Cardiac muscle cell (in vitro differentiated cells and primary cell): ENCODE measurements at places on chromosomes 5 and 9.

- DNase-seq = no peak
These were observed 33.7 kb upstream of the ADRB2 start for GRCh38 chr5:148792744-148793143.

- DNase-seq = no peak
These were observed 7.5 kb downstream of the PLPP7 start for GRCh38 chr9:131296906-131297500.

- DNase-seq = peak; percentile 15
These were observed 6.9 kb downstream of the FGD3 start for GRCh38 chr9:92954049-92954861.

DNA sequence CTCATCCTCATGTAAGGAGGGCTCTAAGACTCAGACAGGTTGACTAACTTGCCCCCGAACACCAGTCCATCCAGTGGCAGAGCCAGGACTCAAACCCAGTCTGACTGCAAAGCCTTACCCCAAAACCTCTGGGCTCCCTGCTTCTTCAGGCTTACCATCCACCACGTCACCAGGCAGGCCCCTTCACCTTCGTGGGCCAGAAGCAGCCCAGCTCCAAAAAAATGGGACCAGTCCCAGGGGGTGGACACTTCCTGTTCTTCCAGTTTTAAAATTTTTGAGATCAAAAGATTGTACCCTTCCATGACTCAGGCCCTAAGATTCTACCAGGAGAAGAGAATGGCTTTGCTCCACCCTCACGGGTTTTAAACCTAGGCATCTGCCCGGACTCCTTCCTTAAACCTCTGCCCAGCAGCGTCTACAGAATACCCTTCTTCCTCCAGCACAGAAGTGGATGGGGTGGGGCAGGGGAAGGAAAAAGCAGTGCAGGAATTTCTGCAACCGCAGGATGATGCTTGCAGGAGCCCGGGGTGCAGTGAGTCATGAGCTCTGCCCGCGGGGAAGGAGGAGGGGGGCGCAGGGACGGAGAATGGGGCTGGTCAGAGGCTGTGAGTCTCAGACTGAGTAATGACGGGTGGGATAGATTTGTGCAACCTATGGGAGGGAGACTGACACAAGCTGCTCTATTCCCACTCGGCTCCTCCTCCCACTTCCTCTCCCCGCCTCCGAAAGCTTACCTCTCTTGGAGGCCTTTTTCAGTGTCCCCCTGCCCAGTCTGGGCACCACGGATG lies 50.4 kb upstream of the STXBP1 start:
- DNase-seq = peak; percentile 98

DNA sequence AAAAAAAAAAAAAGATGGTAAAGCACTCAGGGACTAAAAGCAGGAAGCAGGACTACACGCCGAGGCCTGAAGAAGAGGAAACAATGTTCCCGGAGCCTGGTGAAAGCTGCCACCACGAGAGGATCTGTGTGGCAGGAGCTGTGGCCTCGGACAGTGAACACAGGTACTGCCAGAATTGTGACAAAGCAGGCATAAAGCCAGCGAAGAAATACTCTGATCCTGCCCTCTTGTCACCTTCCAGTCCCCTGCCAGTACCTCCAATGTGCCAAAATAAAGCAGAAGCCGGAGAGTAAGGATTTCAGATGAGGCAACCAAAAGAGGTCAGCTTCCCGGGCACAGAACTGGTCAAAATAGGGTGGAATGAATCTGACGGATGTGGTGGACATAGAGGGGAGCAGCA lies 211.5 kb upstream of the TARS1 start:
- DNase-seq = no peak

DNA sequence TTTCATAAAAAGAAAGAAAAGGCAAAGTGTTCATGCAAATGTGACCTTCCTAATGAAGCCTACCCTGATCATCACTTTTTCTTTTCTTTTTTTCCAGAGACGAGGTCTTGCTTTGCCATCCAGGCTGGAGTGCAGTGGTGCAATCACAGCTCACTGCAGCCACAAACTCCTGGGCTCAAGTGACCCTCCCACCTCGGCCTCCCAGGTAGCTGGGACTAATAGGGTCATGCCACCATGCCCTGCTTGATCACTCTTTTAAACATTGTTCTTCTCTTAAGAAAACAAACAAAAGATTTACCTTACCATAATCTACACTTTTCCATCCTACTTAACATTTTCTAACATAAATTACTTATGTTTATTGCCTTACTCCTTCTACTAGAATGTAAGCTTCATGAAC lies 8.5 kb upstream of the GOLGA1 start:
- no peak for DNase-seq

DNA sequence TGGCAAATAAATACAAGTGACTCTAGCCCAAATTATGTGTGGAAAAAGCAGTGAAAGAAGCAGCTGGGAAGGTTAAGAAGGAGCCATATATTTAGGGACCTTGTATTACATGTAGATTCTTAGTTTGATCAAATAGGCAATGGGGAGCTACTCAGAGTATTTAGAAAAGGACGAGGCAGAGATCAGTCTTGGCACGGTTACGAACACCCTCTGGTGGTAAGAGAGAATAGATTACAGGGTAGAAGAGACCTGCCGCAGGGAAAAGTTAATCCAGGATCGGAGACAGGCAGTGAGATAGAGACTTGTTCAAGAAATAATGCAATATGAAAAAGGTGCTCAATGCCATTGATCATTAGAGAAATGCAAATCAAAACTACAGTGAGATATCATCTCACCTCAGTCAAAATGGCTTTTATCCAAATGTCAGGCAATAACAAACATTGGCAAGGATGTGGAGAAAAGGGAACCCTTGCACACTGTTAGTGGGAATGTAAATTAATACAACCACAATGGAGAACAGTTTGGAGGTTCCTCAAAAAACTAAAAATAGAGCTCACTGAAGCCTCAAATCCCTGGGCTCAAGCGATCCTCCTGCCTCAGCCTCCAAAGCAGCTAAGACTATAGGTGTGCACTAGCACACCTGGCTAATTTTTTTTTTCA lies 12.0 kb downstream of the INIP start:
- DNase-seq = peak; percentile 54

- peak; percentile 16 for DNase-seq
These were observed 951.1 kb upstream of the DMAC1 start for GRCh38 chr9:8750639-8751051.

GRCh38 chr5:90866333-90866732 lies 307.7 kb downstream of the ADGRV1 start:
- DNase-seq = peak; percentile 51

GRCh38 chr9:34430843-34431437 lies 27.4 kb downstream of the FAM219A start:
- DNase-seq = peak; percentile 88

GRCh38 chr9:82789155-82789824 lies 273.7 kb downstream of the RASEF start:
- no peak for DNase-seq

- DNase-seq = no peak
These were observed 382.6 kb downstream of the DTWD2 start for GRCh38 chr5:118605761-118606160.

- no peak for DNase-seq
These were observed 18.4 kb downstream of the GPX3 start for GRCh38 chr5:151038801-151039238.

- DNase-seq = no peak
These were observed 51.5 kb downstream of the IL31RA start for GRCh38 chr5:55902696-55903095.

DNA sequence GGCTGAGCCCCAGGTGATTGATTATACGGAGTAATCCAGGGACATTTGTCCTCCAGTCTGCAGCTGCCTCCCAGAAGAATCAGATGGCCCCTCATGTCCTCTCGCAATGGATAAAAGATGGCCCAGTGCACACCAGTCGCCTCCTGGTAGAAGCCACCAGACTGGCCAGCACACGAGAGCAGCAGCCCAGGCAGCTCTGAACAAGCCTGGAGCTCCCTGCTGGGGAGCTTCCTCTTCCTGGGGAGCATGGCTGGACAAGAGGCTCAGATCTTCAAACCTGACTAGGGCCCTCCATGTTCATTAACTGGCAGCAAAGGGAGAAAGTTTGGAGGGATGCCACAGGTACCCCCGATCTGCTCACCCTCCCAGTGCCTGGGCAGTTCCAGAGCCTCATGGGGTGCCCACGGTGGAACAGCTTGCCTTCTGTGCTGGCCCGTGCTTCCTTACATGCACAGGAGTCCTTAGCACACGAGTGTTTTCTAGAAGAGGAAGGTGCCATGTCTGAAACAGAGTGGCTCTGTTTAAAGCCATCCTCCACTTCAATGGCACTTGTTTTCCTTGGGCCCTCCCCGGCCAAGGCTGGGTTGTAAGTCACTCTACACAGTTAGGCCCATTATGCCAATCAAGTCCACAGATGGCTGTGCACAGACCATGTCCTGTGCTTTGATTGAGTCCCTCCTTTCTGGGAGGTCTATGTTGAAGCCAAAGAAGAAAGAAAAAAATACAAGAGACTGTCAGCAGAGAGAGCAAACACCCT lies 75.6 kb downstream of the PRRT1B start:
- DNase-seq = no peak

GRCh38 chr9:130946766-130947617 lies 7.9 kb upstream of the FIBCD1 start:
- DNase-seq = peak; percentile 41

- no peak for DNase-seq
These were observed 145.1 kb downstream of the IRX1 start for GRCh38 chr5:3740546-3741373.

GRCh38 chr9:80094176-80094771 lies 522.5 kb downstream of the TLE4 start:
- no peak for DNase-seq

DNA sequence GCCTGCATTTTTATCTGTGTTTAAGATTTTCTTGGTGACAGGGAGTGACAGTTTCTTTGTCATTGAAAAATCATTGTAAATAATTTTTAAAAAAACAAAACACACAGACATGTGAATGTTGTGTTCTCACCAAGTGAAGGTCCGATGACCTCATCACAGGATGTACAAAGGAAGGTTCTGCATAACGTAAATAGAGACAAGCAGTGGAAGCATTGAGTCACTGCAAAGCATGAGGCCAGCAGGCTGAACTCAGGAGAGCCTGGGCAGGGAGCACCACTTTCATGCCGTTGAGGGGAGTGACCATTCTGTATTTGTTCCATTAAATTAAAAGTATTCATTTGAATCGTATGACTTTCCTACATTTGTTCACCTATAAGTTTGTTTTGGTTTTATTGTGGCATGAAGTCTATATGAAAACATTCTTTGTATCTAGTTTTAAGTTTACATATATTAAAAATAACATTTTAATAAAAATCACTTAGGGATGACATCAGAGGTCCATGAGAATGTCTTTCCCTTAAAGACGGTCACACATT lies 70.4 kb upstream of the TLE1 start:
- peak; percentile 90 for DNase-seq

GRCh38 chr9:110140276-110140675 lies 67.7 kb downstream of the C9orf152 start:
- no peak for DNase-seq

DNA sequence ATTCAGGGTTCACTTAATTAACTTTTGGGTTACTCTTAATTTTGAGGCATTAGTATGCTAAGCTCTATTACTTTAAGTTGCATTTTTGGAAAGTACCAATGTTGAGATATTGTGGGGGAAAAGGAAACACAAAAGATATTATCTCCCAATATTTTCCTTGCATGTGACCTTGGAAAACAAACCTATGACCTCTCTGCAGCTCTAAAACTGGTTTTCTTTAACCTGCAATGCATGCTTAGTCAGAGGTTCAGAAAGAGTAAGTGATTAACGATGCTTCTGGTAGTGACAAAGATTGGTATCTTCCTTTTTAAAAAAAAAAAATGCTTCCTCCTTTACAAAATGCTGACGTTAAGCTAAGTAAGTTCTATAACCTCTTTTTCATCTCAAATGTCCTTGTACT lies 44.9 kb upstream of the CDH18 start:
- peak; percentile 7 for DNase-seq

DNA sequence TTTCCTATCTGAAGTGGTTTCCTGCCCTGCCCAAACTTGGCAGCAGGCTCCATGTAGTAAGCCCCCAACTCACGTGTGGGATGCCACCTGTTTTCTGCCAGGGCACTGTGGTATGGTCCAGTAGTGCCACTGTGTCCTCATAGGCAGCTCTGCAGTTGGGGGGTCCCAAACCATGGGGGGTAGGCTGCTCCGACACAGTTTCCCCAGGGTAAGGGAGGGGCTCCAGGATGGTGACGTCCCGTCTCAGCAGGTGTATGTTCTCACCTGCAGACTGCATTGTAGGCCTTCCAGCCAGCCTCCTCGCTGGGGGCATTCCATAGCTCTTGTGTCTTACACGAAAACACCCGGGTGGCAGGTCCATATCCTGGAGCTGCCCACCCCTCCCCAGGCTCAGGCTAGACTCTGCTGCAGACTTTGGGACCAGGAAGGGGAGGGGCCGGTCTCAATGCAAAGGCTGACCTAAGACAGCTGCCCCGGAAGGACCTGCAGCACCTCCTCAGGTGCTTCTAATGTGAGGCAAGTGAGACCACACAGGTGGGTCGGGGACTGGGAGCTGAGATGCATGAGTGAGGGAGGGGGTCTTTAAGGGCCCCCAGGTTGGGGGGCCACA lies 330.5 kb upstream of the IRX4 start:
- no peak for DNase-seq

GRCh38 chr5:82922086-82922734 lies 155.0 kb downstream of the TMEM167A start:
- no peak for DNase-seq

DNA sequence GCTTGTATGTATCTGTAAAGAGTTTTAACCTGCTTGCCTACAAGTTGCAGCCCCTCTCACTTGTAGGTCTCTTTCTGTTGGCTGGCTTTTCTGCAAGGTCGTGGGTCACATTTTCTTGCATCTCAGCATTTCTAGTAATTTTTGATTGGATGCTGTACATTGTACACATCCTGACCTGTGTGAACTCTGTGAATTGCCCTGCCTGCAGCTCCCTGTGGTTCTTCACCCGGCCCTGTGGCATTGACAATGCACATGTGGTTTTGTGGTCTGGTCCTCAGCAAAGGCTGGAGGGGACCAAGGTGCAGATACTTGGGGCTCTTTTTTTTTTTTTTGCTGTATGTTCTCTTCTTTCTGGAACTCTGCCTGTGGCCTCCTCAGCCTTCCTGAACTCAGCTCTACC lies 53.6 kb downstream of the WNK2 start:
- DNase-seq = no peak
